ENCODE measurements at places on chromosomes 13 and 19. TPM values are rescaled to one million over a fixed set of nuclear protein-coding genes. Genes with fewer than 3 reads are reported as not detected.

- H3K36me3 ChIP-seq: no peaks in the 10 kb centered on the region
- H3K4me3 ChIP-seq: no peak overlapping the region
- no peaks in the 10 kb centered on the region for H3K27me3 ChIP-seq
- H3K27ac ChIP-seq: no peak overlapping the region
- no peaks in the 10 kb centered on the region for H3K4me1 ChIP-seq
- DNase-seq: no peak
Observed at GRCh38 chr13:91891141-91891540, 492.7 kb downstream of the GPC5 start.

- DNase-seq: peak; percentile 34
- peaks cover 62% of the 10 kb centered on the region for H3K36me3 ChIP-seq
- H3K4me1 ChIP-seq: no peaks in the 10 kb centered on the region
- no peak overlapping the region for H3K27ac ChIP-seq
- no peak overlapping the region for H3K4me3 ChIP-seq
- no peaks in the 10 kb centered on the region for H3K27me3 ChIP-seq
Observed at GRCh38 chr19:4360641-4361151, 17.3 kb downstream of the MPND start.

DNA sequence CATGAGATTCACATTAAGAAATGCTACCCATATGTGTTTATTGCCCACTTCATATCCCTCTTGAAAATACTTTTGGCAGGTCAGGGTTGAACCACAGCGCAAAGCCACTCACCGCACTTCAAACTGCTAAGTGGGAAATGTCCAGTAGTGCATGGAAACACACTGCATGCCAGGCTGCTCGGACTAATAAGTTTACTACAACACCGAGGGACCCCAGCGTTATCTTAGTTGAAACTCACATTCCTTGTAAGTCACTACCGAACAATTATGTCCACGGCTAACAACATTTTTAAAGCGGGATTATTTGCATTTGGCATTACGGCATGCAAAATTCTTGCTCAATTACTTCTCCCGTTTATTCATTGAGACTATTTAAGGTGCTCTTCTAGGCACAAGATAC is 4.0 kb downstream of the BRD4 start:
- peak overlapping the region; percentile 11 for H3K27ac ChIP-seq
- H3K36me3 ChIP-seq: no peaks in the 10 kb centered on the region
- no peak for DNase-seq
- no peak overlapping the region for H3K4me3 ChIP-seq
- H3K4me1 ChIP-seq: peaks cover 60% of the 10 kb centered on the region

DNA sequence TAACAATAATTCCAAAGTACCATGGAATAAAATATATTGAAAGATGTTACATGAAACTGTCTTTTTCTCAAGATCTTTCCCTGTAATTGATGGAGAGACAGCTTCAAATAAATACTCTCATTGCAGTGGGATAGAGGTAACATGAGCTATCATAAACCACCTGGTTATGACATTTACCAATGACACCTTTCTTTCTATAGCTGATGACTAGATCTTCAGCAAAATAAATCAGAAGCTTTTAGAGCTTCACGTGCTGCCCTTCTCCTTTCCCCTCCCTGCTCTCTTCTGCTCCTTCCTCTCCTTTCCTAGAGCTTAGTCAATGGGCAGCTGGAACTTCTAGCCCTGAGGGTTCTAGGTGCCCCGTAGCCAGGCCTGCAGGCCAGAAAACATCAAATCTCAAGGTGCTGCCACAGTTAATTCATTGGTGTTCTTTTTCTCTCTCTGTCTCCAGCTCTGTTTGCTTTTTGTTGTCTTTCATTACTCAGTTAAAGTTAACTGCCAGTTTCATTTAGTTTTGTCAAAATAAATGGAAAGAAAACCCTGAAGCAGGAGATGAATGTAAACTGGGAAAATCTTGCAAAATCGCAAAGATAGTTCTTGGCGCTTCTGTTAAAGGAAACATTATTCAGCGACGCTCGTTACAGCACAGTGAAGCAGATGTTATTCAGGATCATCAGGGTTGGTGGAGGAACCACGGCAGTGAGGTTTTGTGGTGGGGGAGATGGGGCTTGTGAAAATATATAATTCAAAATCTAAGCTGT is 8.3 kb upstream of the METTL21C start:
- no peaks in the 10 kb centered on the region for H3K36me3 ChIP-seq
- no peak overlapping the region for H3K4me3 ChIP-seq
- DNase-seq: no peak

- H3K4me1 ChIP-seq: peaks cover 11% of the 10 kb centered on the region
- no peaks in the 10 kb centered on the region for H3K36me3 ChIP-seq
- no peak for DNase-seq
- H3K27ac ChIP-seq: no peak overlapping the region
- no peaks in the 10 kb centered on the region for H3K27me3 ChIP-seq
- H3K4me3 ChIP-seq: no peak overlapping the region
Observed at GRCh38 chr13:40629678-40630384, 36.6 kb downstream of the FOXO1 start.

DNA sequence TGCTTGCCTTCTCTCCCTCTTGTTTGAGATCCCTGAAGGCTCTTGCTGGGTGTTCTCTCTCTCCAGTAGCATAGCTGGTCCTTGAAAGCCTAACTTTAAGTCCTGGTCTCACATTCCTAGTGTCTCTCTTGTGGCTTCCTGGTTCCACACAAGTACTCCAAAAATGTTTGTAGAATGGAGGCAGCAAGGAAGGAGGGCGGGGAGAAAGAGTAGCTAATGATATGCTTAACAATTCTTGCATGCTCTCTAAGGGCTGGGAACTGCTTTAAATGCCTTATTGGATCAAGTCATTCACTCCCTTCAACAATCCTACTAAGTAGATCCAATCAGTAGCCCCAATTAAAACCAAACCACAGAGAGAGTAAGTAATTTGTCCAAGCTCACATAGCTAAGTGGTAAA is 357.3 kb downstream of the KLF5 start:
- no peaks in the 10 kb centered on the region for H3K27me3 ChIP-seq
- no peaks in the 10 kb centered on the region for H3K4me1 ChIP-seq
- H3K36me3 ChIP-seq: no peaks in the 10 kb centered on the region
- no peak overlapping the region for H3K4me3 ChIP-seq
- no peak for DNase-seq

GRCh38 chr13:75759531-75759930 is 123.4 kb downstream of the LMO7 start:
- no peak overlapping the region for H3K4me3 ChIP-seq
- no peak for DNase-seq
- no peaks in the 10 kb centered on the region for H3K36me3 ChIP-seq

GRCh38 chr19:28878862-28879566 is 333.9 kb downstream of the UQCRFS1 start:
- no peaks in the 10 kb centered on the region for H3K36me3 ChIP-seq
- no peaks in the 10 kb centered on the region for H3K4me1 ChIP-seq
- no peak overlapping the region for H3K4me3 ChIP-seq
- no peak overlapping the region for H3K27ac ChIP-seq

DNA sequence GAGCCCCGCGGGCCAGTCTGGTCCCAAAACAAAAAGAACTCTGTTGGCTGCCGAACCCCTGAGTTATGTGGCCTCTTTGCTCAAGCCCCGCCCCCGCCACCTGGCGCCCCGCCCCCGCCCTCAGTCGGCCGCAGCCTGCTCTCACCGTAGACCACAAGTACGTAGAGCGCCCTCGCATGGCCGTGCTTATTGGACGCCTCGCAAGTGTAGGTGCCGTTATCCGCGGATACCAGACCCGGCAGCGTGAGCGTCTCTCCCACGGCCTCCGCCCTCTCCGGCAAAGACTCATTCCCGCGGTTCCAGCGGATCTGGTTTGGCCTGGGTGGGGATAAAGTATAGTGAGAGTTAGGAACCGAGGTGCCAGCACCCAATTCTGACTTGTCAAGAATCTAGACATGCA is 5.5 kb upstream of the ZNF428 start:
- H3K4me3 ChIP-seq: no peak overlapping the region
- H3K27ac ChIP-seq: no peak overlapping the region
- no peaks in the 10 kb centered on the region for H3K36me3 ChIP-seq
- no peaks in the 10 kb centered on the region for H3K27me3 ChIP-seq
- DNase-seq: peak; percentile 91

GRCh38 chr13:109858319-109858718 is 71.9 kb upstream of the IRS2 start:
- H3K36me3 ChIP-seq: no peaks in the 10 kb centered on the region
- no peak overlapping the region for H3K4me3 ChIP-seq
- DNase-seq: no peak
- no peak overlapping the region for H3K27ac ChIP-seq
- no peaks in the 10 kb centered on the region for H3K27me3 ChIP-seq

GRCh38 chr19:41957161-41957837 is 1.8 kb downstream of the RABAC1 start:
- no peaks in the 10 kb centered on the region for H3K27me3 ChIP-seq
- no peak for DNase-seq
- peaks cover 11% of the 10 kb centered on the region for H3K4me1 ChIP-seq
- H3K27ac ChIP-seq: no peak overlapping the region

DNA sequence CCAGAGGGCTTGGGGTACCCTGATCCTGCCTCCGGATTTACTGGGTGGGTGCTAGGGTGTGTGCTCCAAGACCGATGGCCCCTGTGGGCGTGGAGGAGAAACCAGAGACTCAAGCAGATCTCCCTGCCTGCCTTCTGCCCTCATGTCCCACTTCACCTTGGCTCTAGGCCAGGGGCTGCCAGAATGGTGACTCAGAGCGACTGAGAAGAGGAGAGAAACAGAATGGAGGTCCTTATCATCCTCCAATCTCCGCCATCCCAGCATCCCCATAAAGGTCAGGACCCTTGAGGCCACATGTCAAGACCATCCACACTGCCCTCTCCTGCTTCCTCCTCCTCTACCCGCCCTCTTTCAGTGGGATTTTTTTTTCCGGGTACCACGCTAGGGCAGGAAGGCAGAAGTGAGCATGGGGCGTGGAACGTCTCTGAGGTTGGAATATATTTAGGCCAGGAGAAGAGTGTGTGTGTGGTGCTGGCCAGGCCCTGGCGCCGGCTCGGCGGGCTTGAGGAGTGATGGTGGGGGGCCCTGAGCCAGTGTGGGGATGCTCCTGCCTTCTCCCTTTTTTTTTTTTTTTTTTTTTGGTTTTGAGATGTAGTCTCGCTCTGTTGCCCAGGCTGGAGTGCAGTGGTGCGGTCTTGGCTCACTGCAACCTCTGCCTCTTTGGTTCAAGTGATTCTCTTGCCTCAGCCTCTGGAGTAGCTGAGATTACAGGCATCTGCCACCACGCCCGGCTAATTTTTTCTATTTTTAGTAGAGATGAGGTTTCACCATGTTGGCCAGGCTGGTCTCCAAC is 22.3 kb downstream of the IER2 start:
- no peaks in the 10 kb centered on the region for H3K36me3 ChIP-seq
- H3K4me3 ChIP-seq: no peak overlapping the region
- peak overlapping the region; percentile 70 for H3K27ac ChIP-seq

- no peak overlapping the region for H3K4me3 ChIP-seq
- H3K36me3 ChIP-seq: no peaks in the 10 kb centered on the region
- DNase-seq: no peak
- H3K27ac ChIP-seq: no peak overlapping the region
- no peaks in the 10 kb centered on the region for H3K4me1 ChIP-seq
- H3K27me3 ChIP-seq: no peaks in the 10 kb centered on the region
Observed at GRCh38 chr19:39423258-39424086, 11.0 kb downstream of the PLEKHG2 start.

Gene FCAR
- total RNA-seq: 2.2 TPM

Gene UNC13A
- total RNA-seq: under 0.01 TPM

Gene PNMA8A
- 0.17 TPM for total RNA-seq

Gene CYP4F2
- total RNA-seq: 186 TPM

Gene LRRC25
- 13.4 TPM for total RNA-seq

Gene KLK3
- not detected for total RNA-seq

Gene FKBP8
- total RNA-seq: 225 TPM

Data from liver (tissue), 10 donors.